Activated naive CD4-positive, alpha-beta T cell treated with anti-CD3 and anti-CD28 coated beads for 36 hours (primary cell): ENCODE measurements at places on chromosomes 12 and 14. TPM values are rescaled to one million over a fixed set of nuclear protein-coding genes. Genes with fewer than 3 reads are reported as not detected.

- no peak overlapping the region for H3K4me3 ChIP-seq
- no peaks in the 10 kb centered on the region for H3K27me3 ChIP-seq
- DNase-seq = no peak
- H3K27ac ChIP-seq = no peak overlapping the region
These were observed 15.5 kb downstream of the BTBD7 start for GRCh38 chr14:93317210-93317874.

DNA sequence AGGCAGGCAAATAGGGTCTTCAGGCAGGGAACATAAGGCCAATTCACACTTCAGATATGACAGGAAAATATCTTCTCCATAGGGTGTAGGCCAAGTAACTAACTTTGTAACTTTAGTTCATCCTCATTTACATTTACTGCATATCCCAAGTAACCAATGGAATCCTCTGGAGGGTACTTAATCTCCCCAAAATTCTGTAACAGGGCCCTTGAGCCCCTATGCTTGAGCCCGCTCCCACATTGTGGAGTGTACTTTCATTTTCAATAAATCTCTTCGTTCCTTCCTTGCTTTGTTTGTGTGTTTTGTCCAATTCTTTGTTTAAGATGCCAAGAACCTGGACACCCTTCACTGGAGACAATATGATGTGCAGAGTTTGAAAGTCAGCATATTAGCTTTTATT lies 45.3 kb downstream of the FSCB start:
- no peaks in the 10 kb centered on the region for H3K4me1 ChIP-seq
- H3K36me3 ChIP-seq = no peaks in the 10 kb centered on the region
- DNase-seq = no peak
- H3K4me3 ChIP-seq = no peak overlapping the region
- H3K27ac ChIP-seq = no peak overlapping the region

- H3K27me3 ChIP-seq = no peaks in the 10 kb centered on the region
- no peaks in the 10 kb centered on the region for H3K4me1 ChIP-seq
- H3K4me3 ChIP-seq = no peak overlapping the region
- H3K36me3 ChIP-seq = no peaks in the 10 kb centered on the region
- H3K27ac ChIP-seq = no peak overlapping the region
These were observed 48.8 kb upstream of the SLCO1C1 start for GRCh38 chr12:20646239-20646827.

DNA sequence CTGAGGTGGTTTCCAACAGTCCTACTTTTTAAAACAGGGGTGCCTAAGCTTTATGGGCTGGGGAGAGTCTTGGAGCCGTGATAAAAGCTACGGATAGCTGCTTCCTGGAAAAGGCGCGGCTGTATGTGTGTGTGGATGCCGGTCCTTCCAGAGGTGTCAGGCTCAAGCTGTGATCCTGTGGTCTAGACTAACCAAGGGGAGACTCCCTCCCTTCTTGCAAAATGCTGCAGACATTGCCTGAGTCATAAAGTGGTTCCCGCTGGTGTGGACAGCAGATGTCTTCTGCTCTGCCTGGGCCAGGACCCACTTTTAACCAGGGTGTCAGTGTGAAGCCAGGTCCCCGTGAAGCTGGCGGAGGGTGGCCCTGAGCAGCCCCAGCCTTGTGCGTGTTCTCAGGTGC lies 37.8 kb downstream of the CCDC92 start:
- H3K27ac ChIP-seq = no peak overlapping the region
- DNase-seq = no peak
- H3K4me1 ChIP-seq = peaks cover 38% of the 10 kb centered on the region
- H3K4me3 ChIP-seq = no peak overlapping the region

The OVCH1 gene
- not detected for total RNA-seq
